Activated T-cell treated with anti-CD3 and anti-CD28 coated beads, Interleukin-2, amount 50 U/mL, for 4 hours (primary cell): ENCODE measurements at places on chromosomes 2 and 18. TPM values are rescaled to one million over a fixed set of nuclear protein-coding genes. Genes with fewer than 3 reads are reported as not detected.
A peak's percentile ranks its signal among the peaks of the same experiment; 100 is the strongest.

Gene C2orf49
- total RNA-seq: 18.1 TPM

DNA sequence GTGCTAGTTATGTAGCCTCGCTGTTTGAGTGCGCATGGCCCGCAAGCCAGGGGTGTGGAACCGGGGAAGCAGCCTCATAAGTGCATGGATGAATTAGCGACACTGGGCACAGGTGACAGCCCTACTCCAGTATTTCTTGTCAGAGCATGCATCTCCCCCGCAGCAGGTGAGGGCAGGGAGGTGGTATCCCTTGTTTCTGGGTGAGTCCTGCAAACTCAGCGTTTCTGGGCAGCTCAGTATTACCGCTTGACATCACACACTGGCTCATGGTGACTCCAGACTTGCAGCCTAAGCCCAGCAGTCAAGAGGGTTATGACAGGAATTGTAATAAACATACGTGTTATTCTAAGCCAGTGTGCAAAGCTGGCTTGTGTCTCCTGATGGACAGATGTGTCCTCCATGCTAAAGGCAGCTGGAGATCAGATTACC lies 2.5 kb downstream of the CABLES1 start:
- DNase-seq: no peak

DNA sequence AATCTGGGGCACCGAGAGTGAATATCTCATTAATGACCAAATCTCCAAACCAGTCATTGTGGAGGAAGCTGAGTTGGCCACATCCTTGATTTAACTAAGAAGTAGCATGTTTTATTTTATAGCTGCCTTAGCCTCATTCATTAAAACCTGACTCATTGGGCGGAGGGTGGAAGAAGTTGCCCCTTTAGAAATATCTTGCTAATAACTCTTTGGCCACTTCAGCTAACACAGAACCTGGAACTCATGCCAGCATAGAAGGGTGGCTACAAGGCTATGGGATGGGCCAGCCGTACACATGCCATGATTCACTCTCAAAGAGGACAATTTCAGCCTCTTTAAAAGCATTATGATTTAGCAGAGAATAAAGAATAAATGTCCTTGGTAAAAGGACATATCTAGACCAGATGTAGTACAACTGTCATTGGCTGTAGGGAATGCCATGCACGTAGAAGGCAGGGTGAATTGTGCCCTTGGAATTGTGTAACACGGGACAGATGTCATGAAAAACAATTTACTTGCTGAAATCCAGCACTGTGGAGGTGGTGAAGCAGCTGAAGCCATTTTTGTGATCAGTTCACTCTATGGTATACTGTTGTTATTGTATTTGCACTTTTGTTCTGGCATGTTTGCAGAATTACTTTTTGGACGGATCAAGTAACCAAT lies 330.0 kb downstream of the PLCL1 start:
- DNase-seq: no peak

- DNase-seq: no peak
Measured at GRCh38 chr2:109459485-109459884, 154.3 kb downstream of the SEPTIN10 start.

Gene PLCD4
- total RNA-seq: 0.40 TPM

DNA sequence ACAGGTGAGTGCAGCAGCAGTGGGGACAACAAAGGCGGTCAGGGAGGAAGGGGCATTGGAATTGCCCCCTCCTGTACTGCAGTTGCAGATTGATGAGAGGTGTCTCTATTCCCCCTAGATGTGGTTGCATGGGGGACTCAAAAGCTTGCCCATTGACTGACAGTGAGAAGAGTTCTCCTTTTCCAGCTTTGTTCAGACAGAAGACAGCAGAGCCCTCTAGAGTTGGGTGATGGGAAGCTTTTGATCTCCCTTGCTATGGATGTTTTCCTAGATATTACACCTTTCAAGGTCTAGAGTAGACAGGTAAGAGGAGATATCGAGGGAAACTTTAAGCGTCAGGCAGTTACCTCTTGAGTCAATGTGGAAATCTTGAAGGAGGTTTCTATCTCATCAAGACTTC lies 2.9 kb downstream of the PROKR1 start:
- no peak for DNase-seq

- no peak for DNase-seq
Measured at GRCh38 chr2:164675027-164675426, 53.7 kb upstream of the GRB14 start.

Gene ZSCAN30
- 8.5 TPM for total RNA-seq

GRCh38 chr2:240704651-240705050 lies 13.0 kb downstream of the AQP12A start:
- DNase-seq: peak; percentile 28

- DNase-seq: no peak
Measured at GRCh38 chr2:160657196-160657595, 163.6 kb upstream of the RBMS1 start.
